Lower lobe of right lung (tissue), 2 donors: ENCODE measurements at places on chromosomes 12 and 14. TPM values are rescaled to one million over a fixed set of nuclear protein-coding genes. Genes with fewer than 3 reads are reported as not detected.

Gene PLA2G1B
- total RNA-seq, result 42.2 TPM

Gene KHNYN
- 61.4 TPM for total RNA-seq

Gene PHETA1
- total RNA-seq, result 20.5 TPM

Gene TMEM30B
- total RNA-seq, result 20.3 TPM

DNA sequence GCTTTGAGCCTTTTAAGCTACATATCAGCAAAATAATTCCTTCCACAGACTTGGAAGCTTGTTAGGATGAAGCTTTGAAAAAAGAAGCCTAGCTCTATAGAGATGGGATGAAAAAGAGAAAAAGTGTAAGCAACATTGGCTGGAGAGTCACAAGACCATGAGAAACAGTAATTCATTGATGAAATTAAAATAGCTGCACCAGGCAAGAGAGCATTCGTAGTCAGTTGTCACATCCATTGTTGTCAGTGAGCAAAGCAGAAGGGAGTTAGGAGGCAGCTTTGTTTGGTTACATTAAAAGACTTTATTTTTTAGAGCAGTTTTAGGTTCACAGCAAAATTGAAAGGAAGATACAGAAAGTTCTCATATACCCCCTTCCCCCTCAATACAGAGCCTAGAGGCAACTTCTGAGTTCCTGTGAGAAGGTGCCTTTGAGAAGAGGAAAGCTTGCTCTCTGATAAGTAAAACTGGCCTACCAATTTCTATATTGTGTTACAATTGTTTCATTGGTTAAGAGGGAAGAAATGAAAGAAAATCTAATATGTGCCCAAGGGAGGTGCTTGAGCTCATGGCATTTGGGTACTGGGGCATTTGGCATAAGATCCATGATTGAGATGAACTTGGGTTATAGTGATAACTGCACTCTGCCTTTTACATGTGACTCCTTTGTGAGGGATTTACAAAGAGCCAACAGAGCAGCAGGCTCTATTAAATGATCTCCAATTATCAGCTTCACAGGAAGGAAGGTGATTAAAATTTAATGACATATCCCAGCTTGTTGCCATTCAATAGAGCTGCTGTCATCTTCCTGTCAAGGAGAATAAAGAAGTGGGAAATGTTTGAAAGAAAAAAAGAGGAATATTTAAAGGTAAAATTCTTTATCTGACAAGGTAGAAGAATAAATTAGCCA lies 361.3 kb upstream of the TMTC1 start:
- DNase-seq, result no peak
- no peak overlapping the region for H3K4me3 ChIP-seq
- no peaks in the 10 kb centered on the region for H3K27me3 ChIP-seq
- no peaks in the 10 kb centered on the region for H3K36me3 ChIP-seq
- no peak overlapping the region for H3K27ac ChIP-seq

DNA sequence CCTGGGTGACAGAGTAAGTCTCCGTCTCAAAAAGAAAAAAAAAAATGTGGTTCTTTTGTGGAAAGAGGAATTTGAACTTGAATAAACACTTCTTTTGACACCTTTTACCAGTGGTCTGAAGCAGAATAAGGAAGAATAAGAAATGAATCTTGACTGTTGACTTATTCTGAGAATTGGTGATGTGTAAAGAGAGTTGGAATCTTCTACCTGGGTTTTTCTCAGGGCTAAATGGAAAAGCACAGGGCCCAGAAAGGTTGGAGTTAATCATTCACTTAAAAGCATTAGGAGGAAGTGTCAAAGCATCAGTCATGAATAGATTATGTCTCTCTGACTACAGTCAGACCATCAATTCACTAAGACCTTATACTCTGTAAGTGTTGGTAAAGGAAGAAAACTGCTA lies 13.9 kb downstream of the PNMA1 start:
- H3K27me3 ChIP-seq, result no peaks in the 10 kb centered on the region
- no peaks in the 10 kb centered on the region for H3K4me1 ChIP-seq
- H3K36me3 ChIP-seq, result peaks cover 18% of the 10 kb centered on the region
- DNase-seq, result no peak
- H3K27ac ChIP-seq, result no peak overlapping the region

DNA sequence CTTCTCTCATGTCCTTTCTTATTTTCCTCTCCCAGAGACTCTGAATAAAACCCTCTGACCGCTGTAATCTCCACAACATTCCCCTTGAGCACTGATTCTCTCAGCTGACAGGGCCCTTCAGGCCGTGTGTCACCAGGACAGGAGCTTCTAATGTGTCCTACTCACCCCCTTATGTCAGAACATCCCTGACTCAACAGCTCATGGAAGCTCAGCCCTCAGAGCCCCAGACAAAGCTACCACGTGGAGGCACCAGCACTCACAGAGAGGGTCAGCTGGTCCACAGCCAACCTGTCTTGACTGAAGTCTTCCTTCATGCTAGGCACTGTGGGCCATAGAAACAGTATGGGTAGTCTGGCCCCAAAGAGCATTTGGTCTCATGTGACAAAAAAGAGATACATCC lies 49.8 kb downstream of the SMUG1 start:
- H3K36me3 ChIP-seq, result no peaks in the 10 kb centered on the region
- no peak overlapping the region for H3K4me3 ChIP-seq
- no peak for DNase-seq
- no peaks in the 10 kb centered on the region for H3K4me1 ChIP-seq

- peaks cover 76% of the 10 kb centered on the region for H3K36me3 ChIP-seq
- H3K4me3 ChIP-seq, result no peak overlapping the region
- DNase-seq, result no peak
- H3K27me3 ChIP-seq, result no peaks in the 10 kb centered on the region
- peaks cover 28% of the 10 kb centered on the region for H3K4me1 ChIP-seq
Measured at GRCh38 chr12:124411281-124411878, 116.5 kb downstream of the RFLNA start.

DNA sequence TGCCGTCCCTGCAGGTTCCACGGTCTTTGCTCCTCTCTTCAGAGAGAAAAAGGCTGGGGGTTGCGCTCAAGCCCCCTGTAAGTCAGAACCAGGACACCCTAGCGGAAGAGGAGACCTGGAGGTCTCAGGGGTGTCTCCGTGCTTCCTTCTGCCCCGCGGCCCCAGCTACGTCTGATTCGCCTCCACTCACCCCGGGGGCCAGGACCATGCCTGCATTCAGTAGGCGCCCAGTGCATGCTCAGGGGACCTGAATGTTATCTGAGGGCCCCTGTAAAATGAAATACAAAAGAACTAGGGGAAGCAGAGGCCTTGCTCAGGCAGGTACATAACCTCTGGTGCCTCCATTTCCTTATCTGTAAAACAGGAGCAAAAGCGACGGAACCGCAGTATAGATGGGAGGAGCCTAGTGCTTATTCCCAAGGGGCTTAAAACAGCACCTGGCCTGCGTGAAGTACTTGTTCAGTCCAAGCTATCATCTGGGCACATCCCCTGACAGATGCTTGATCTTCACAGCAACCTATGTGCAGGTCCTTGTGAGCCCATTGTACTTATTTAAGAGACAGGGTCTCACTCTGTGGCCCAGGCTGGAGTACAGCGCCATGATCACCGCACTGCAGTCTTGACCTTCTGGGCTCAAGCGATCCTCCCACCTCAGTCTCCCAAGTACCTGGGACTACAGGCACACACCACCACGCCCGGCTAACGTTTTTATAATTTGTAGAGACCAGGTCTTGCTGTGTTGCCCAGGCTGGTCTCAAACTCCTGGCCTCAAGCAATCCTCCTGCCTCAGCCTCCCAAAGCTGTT lies 110.3 kb upstream of the NCOR2 start:
- H3K36me3 ChIP-seq, result no peaks in the 10 kb centered on the region
- peaks cover 50% of the 10 kb centered on the region for H3K4me1 ChIP-seq
- H3K27ac ChIP-seq, result no peak overlapping the region
- H3K27me3 ChIP-seq, result no peaks in the 10 kb centered on the region

DNA sequence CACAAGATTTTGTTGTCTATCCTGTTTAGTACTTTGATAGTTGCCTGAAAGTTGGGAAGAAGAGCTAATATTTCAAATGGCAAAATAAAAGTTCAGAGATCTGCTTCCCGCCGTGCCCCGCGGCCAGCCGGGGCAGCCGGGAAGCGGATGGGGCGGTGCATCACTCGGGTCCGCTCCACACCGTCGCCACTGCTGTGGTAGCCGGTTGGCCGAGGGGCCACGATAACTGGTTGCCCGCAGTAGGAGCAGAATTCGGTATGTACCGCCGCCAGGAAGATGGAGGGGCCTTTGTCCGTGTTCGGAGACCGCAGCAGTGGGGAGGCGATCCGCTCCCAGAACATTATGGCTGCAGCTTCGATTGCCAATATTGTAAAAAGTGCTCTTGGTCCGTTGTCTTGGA lies 427.2 kb upstream of the PDE3A start:
- H3K4me1 ChIP-seq, result no peaks in the 10 kb centered on the region
- H3K4me3 ChIP-seq, result no peak overlapping the region
- no peak overlapping the region for H3K27ac ChIP-seq
- DNase-seq, result peak; percentile 30
- H3K36me3 ChIP-seq, result no peaks in the 10 kb centered on the region

DNA sequence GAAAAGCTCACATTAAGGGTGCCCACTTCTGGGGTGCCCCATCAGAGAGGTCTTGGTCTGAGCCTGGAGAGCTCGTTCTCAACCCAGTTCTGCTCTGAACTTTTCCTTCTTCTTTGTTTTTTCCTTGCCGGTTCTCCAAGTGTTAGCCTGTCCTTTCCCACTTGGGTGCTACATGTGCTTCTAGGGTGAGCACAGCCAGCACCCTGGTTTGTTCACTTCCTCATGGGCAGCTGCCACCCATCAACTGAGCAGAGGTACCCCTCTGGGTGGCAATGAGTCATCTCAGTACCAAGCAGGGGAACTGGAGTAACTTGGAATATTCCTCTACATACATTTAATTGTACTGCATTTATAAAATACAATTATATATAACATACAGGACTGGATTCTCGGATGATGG lies 3.9 kb upstream of the SYNE3 start:
- H3K4me1 ChIP-seq, result peaks cover 90% of the 10 kb centered on the region
- H3K4me3 ChIP-seq, result no peak overlapping the region
- H3K27me3 ChIP-seq, result no peaks in the 10 kb centered on the region

- H3K36me3 ChIP-seq, result peaks cover 94% of the 10 kb centered on the region
- H3K4me3 ChIP-seq, result no peak overlapping the region
- no peak overlapping the region for H3K27ac ChIP-seq
- H3K4me1 ChIP-seq, result peaks cover 30% of the 10 kb centered on the region
Measured at GRCh38 chr12:120100630-120101029, 15.9 kb downstream of the RAB35 start.

GRCh38 chr14:24339284-24340151 lies at the start of gene RIPK3:
Gene RIPK3 (minus strand): TSS chr14:24339991. CDS start chr14:24339826, 165 bp downstream.
- H3K36me3 ChIP-seq, result peaks cover 16% of the 10 kb centered on the region
- H3K4me1 ChIP-seq, result peaks cover 37% of the 10 kb centered on the region
- peak within 1 kb of the TSS; percentile 69 for H3K4me3 ChIP-seq
- H3K27me3 ChIP-seq, result peaks cover 12% of the 10 kb centered on the region
